Aorta (tissue), 5 donors: ENCODE measurements at places on chromosomes 5 and 9. TPM values are rescaled to one million over a fixed set of nuclear protein-coding genes. Genes with fewer than 3 reads are reported as not detected.

DNA sequence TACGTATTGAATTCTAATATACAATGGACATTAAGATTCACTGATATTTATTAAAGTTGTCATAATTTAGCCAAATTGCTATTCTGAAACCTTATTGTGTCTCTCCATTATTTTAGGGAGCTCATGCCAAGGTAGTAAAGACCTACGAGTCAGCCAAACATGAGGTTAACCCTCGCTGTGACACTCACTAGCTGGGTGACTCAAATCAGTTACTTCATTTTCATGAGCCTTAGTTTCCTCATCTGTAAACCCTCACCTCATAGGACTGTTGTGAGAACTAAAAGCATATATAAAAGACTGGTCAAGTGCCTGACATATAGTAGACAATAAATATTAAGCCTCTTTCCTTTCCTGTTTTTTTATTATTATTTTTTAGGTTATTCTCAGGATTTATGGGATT is 44.0 kb upstream of the PCA3 start:
- DNase-seq = no peak

- DNase-seq = no peak
Measured at GRCh38 chr9:93859431-93860215, 95.5 kb downstream of the BARX1 start.

DNA sequence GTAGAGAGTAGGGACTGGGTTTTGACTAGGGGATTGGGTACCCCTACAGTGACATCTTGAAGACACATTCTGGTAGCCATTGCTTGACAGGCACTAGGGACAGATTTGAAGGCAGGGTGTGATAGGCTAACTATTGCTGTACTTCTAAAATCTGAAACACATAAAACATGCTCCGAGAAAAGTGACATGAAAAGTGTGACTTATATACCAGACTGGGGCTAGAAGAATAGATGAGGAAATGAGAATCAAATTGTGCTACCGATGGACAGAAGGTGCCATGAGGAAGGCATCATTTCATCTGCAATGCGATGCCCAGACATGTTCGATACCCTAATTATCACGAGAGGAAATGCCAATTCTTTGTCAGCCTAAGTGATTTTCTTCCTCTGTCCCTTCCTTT is 475.8 kb downstream of the SPOCK1 start:
- DNase-seq = no peak

DNA sequence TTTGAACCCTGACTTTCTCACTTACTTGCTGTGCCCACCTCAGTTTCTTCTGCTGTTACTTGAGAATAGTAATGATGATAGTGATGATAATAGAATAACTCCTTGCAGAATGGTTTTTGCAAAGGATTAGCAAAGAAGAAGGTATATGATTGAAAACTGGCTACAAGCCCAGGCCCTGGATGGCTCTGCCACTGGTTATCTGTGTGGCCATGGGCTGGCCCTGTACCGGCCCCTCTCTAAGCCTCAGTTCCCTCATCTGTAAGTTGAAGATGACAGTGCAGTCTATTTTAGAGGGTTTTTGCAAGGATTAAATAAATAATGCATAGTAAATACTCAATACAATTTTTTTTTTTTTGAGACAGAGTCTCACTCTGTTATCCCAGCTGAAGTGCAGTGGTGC is 6.2 kb downstream of the TTLL11 start:
- DNase-seq = no peak

DNA sequence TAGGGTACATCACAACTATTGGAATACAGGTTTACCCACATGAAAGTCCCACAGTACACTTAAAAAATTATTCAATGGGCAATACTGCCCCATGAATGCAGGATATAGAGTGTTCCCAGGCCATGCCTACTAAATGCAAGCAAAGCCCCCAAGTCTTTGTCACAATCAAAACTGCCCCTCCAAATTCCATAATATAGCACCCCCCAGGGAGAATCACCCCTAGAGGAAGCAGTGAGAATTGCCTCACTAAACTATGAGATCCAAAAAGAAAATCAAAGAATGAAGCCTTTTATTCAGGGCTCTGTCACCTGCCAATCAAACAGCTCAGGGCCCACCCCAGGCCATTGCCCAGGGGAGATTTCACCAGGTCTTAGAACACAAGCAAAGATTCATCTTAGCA is 90.8 kb downstream of the ATPSCKMT start:
- DNase-seq = no peak

- no peak for DNase-seq
Measured at GRCh38 chr5:174596429-174596828, 128.0 kb upstream of the MSX2 start.

DNA sequence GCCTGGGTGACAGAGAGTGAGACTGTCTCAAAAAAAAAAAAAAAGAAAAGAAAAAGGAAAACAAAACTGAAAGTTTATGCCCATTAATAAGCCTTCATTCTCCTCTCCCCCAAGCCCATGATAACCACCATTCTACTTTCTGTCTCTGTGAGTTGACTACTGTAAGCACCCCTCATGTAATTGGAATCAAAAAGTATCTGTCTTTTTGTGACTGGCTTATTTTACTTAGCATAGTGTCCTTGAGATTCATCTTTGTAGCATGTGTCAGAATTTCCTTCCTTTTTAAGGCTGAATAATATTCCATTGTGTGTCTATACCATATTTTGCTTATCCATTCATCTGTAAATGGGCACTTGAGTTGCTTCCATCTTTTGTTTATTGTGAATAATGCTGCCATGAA is 14.0 kb upstream of the TMEM171 start:
- no peak for DNase-seq

DNA sequence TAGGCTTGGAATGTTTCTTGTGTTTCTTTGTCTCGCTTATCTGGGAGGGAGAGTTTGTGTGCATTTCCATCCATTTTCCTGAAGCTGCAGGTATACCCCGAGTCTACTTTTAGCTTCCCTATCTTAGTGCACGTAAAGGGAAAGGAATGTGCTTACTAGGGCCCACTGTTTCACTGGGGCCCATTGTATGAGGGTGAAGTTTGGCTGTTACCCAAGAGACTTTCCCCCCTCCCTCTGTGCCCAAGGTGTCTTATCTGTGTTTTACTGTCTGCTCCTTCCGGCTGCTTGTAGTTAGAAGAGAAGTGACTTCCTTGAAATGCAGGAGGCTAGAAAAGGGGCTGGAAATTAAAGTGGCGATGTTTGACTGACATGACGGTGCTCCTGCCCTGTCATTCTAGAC is 12.1 kb upstream of the BTNL3 start:
- no peak for DNase-seq

- DNase-seq = no peak
Measured at GRCh38 chr5:175679411-175679810, 21.5 kb downstream of the HRH2 start.

GRCh38 chr5:1763548-1763911 is 36.1 kb downstream of the MRPL36 start:
- peak; percentile 46 for DNase-seq

DNA sequence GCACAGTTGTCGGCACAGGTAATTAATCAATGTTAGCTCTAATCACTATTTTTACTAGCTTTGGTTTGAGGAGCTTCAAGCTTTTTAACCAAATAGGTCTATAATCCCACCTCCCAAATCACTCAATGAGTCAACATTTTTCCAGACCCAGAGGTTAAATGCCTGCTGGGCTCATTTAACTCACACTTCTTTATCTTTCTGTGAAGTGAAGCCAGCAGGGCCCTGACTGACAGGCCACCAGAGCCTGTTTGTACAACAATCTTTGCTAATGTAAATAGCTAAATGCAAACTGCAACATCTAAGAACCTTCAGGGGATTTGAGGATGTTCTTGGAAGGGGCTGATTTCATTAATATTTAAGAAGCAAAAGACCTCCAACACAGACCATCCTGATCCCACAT is 98.4 kb upstream of the NREP start:
- no peak for DNase-seq

DNA sequence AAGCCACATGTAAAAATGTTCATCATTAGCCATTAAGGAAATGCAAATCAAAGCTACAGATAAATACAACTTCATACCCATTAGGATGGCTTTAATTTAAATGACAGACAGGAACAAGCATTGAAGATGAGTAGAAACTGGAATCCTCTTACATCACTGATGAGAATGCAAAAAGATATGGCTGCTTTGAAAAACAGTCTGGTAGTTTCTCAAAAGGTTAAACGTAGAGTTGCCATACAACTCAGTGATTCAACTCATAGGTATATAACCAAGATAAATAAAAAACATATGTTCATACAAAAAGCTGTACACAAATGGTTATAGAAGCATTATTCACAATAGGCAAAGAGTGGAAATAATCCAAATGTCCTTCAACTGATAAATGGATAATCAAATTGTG is 228.8 kb upstream of the ZNF462 start:
- DNase-seq = no peak

GRCh38 chr5:124954784-124955183 is 208.3 kb upstream of the ZNF608 start:
- no peak for DNase-seq

DNA sequence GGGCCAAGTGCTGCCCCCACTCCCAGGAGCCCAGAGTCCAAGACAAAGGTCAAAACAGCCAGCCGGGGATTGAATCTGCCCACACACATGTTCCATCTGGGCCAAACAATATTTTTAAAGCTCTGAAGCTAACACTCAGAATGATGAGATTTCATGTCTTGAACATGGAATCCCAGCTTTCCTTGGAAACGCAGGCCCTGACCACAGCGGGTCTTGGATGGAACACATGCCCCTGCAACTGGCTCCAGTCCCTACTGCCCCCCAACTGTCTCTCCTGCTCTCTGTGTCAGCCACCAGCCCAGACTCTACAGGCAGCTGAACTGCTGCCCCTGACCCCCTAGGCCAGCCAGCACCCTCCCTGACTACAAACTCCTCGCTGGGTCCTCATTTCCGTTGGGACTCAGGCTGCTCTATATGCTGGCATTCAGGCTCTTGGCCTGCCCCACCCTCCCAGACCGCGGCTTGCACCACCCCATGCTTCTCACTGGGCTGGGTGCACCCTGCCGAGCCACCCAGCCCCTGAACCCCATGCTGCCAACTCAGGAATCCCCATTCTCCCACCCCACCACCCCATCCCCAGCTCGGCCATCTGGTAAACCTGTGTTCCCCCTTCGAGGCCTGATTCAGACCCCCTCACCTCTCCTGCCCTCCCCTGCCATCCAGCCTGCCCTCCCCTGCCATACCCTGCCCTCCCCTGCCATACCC is 71.7 kb downstream of the ADAMTS2 start:
- DNase-seq = peak; percentile 63

GRCh38 chr9:124267271-124267807 is 9.6 kb downstream of the NEK6 start:
- DNase-seq = peak; percentile 88

DNA sequence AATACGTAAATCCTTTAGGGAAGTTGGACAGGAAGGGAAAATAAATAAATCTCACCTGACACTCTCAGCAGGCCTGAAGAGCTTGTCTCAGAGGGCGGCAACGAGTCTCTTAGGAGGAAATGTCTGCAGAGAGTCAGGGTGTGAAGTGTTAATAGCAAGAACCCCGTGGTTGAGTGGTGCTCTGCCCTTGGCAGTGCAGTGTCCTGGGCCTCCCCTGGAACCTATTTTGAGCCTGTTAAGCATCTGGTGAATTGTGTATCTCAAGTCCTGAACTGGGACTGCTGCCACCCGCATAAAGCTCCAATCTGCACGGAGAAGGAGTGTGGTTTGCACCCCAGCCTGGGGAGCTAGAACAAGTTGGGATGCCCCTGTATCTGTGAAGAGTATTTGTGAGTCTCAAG is 211.8 kb downstream of the GOLPH3 start:
- no peak for DNase-seq

DNA sequence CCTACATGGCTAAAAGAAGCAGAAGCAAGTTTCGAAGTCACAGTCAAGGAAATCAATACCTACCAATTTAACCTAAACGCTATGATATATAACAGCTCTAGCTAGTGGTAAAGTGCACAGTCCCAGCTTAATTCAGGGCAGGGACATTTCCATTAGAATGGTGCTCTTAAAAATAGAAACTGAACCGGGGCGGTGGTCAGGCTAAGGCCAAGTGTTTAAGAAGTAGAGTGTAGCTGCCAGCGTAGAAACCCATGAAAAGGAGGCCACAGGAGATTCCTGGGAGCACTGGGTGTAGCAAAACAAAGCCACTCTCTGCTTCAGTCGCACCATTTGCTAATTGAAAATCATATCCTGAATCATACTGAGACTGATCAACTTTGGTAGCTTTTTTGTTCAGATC is 28.8 kb downstream of the PPIC start:
- DNase-seq = no peak

DNA sequence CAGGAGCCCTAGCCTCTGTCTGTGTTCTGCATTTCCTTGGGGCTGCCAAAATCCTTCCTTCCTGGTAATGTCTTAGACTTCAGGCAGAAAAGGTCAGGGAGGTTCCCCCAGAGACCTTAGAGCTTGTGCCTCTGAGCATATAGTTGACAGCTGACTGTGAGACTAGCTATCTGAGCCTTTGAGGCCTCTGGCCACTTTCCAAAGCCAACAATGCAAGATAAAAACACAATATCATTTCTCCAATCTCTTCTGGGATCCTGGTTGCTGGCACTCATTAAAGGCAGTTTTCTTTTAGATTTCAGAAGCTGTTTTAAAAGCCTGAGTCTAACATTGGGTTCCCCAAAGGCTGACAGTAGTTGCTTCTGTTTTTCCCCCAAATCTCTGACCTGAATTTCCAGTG is 13.2 kb upstream of the GLRA1 start:
- DNase-seq = no peak

DNA sequence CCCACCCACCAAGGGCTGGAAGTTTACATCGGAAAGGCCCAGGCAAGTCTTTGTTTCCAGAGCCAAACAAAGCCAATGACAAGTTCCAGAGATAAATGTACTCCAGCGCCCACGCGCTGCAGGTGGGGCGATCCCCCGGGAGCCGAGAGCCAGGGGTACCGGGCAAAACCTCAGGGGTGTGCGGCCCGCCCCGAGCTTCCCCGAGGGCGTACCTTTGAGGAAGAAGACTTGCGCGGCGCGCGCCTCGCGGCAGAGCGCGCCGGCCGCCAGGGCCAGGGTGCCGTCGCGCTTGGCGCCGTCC is 671 bp downstream of the DUSP1 start:
- peak; percentile 88 for DNase-seq

DNA sequence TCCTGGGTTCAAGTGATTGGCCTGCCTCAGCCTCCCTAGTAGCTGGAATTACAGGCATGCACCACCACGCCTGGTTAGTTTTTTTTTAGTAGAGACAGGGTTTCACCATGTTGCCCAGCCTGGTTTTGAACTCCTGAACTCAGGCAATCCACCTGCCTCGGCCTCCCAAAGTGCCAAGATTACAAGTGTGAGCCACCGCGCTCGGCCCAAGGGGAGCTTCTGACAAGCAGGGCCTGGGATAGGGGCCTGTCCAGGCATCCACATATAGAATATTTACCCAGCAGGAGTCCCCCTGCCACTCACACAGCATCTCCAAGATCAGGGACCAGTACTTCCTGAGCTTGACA is 10.1 kb downstream of the IRF1 start:
- no peak for DNase-seq

- no peak for DNase-seq
Measured at GRCh38 chr9:127124111-127124531, 1.7 kb upstream of the ANGPTL2 start.

GRCh38 chr5:14296533-14297331 is 153.6 kb downstream of the TRIO start:
- DNase-seq = no peak

Gene RC3H2
- 54.1 TPM for total RNA-seq

Gene COL15A1
- 53.3 TPM for total RNA-seq

Gene NR2F1-AS1
- total RNA-seq = 7.6 TPM

Gene SEMA5A
- 21.8 TPM for total RNA-seq

Gene FOXI1
- not detected for total RNA-seq

Gene TLR4
- 37.2 TPM for total RNA-seq

Gene TRIP13
- total RNA-seq = 1.3 TPM

Gene TMEM215
- not detected for total RNA-seq

Gene FOXE1
- total RNA-seq = not detected

Gene CAMK4
- total RNA-seq = 0.62 TPM

Gene LCN6
- total RNA-seq = 17.4 TPM

Gene TAL2
- total RNA-seq = not detected

Gene PCA3
- total RNA-seq = 0.81 TPM
